ENCODE measurements at places on chromosomes 4 and X.
A peak's percentile ranks its signal among the peaks of the same experiment; 100 is the strongest.

DNA sequence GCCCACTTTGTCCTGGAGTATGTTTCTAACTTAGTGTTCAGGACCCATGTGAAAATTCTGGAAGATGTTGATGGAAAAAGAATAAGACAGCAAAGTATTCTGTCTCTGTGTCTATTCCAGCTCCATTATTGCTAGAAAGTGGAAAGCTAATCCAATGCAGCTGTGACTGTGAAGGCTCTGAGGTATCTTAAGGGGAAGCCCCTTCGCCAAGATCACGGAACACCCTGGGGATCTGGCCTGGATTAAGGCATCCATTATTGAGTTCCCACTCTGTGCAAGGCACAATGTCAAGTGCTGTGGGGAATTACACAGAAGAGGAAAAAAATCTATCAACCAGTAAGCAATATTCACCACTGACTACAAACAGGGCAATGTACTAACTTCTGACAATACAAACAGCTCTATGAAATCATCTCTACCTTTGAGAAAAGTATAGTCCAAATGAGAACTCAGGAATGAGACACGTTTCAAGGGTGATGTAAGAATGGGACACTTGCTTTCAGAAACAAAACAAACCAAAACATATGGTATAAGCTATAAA is 222.1 kb downstream of the LDB2 start:
- DNase-seq = no peak

DNA sequence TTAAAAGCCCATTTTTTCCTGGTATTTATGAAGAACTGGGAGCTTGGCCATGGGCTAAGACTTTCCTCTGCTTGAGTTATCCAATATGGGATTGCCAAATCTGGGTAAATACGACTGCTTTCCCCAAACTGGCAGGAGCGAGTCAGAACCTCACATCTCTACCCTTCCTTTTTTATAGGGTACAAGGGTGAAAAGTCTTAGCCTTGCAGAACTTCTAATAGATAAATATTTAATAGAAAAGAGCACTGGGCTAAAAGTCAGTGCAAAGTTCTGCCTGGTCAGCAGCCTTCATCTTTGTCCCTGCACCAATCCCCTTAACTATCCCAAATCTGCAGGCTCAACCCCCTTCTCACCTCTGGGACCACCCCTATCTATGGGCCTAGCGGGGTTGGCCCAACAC is 61.6 kb upstream of the ACSL1 start:
- DNase-seq = no peak

- DNase-seq = peak; percentile 81
Measured at GRCh38 chr4:37825968-37826294, 555 bp upstream of the PGM2 start.

GRCh38 chr4:152394791-152395190 is 141.1 kb downstream of the FBXW7 start:
- DNase-seq = no peak

DNA sequence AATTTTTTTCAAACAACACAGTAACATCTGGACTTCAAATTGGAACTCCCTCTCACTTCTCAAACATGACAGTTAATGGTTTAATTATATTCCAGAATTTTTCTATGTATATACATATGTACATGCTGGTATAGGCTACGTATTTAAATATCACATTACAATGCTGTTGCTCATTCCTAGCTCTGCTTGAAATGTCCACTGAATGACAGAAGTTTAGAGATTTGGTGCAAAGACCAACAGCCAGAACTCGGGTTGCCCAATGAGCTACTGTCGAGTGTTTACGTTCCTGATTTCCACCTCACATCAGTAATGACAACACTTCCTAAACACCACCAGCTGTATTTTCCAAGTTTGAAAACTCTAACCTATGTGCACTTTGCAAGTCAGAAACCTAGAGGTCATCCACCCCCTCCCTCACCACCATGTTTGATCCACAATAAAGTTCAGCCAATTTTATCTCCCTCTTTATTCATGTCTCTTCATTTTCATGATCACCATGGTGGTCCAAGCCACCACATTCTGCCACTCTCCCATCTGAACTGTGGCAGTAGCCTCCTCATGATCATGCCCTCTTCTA is 49.3 kb upstream of the RPL34 start:
- DNase-seq = no peak

- DNase-seq = no peak
Measured at GRCh38 chr4:187618701-187619281, 376.8 kb upstream of the ZFP42 start.

DNA sequence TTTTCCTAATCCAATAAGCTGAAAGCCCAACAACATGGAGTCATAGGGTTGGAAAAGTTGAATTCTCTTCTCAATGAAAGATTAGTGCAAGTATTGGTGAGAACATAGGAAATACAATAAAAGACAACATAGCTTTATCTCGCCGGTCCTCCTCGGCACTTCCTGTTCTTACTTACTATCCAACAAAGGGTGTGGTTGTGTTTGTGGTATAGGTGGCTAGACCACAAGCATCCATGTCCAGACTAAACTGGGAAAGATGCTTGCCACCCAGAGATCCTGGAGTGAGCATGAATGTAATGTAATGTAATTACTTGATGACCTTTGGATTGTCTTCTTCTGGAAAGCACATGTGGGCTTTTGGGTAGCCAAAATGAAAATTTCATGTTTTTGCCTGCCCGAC is 223.8 kb downstream of the CPE start:
- no peak for DNase-seq

DNA sequence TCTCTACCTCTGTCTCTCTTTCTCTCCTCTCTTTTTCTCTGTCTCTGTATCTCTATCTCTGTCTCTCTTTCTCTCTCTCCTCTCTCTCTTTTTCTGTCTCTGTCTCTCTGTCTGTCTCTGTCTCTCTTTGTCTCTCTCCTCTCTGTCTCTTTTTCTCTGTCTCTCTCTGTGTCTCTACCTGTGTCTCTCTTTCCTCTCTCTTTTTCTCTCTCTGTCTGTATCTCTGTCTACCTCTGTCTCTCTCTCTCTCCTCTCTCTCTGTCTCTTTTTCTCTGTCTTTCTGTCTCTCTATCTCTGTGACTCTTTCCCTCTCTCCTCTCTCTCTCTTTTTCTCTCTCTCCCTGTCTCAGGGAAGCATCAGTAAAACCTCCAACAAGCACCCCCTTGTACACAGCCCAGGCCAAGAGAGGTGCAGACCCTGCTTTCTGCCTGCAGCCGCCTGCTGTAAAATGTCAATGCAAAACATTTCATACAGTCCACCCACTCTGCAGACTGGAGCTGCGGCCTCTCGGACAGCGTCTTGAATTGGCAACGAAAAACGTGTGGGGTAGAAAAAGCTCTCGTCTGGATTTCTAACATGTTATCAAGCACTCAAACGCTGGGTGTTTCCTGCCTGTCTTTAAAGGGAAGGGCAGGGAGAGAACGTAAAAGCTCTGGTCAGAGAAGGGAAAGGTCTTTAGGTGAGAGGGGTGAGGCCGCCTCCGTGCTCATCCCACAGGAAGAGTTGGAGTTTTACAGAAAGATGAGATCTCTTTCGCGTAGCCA is 3.7 kb upstream of the SHOX start:
- no peak for DNase-seq

DNA sequence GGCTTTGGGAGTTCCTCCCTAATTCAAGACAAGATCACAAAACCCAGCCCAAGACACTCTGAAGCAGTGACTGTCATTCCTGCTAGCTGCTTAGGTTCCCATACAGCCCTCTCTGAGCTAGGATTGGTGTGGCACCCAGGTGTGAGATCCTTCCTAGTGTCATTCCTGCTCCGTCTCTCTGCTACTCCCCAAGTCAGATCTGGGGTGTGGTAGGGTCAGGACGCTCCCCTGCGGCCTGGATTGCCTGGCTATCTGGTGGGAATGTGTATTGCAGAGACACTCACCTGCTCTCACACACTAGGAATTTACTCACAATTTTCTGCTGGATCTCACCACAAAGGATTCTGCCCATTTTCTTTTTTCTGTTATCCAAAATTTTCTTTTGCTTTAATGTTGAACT is 560.8 kb upstream of the ATOH1 start:
- DNase-seq = no peak

- DNase-seq = no peak
Measured at GRCh38 chr4:128461291-128462102, 173.9 kb upstream of the PGRMC2 start.

DNA sequence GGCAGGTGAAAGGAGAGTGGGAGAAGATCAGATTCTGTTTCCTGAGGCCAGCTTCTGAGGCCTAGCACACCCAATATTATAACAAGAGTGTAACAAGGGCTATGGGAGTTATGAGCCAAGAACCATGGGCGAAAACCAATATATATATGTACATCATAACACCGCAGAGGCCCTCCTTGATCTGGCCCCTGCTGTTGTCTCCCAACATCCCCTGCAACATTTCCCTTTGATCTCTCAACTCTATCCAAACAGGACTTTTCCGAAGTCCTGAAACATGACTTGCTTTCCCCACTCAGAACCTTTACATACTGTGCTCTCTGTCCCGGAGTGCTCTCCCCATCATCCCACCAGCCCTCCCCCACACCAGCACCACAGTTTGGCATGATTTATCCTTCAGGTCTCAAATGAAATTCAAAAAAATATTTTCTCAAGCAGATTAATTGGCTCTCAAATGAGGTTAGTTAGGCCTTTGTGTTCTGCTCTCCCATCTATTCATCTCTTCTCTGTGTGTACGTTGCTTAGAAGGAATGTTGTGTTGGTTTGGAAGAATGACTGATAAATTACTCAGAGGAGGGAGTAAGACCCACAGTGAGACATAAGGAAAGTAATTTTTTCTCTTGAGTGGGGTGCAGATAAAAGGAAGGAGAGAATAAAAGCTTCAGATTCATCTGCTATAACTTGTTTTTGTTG is 58.1 kb upstream of the SMIM10 start:
- DNase-seq = no peak

GRCh38 chr4:172983014-172983413 is 185.6 kb upstream of the GALNT7 start:
- DNase-seq = no peak

Measured in AML-193 (cell line).